ENCODE measurements at places on chromosomes 1 and 21.

DNA sequence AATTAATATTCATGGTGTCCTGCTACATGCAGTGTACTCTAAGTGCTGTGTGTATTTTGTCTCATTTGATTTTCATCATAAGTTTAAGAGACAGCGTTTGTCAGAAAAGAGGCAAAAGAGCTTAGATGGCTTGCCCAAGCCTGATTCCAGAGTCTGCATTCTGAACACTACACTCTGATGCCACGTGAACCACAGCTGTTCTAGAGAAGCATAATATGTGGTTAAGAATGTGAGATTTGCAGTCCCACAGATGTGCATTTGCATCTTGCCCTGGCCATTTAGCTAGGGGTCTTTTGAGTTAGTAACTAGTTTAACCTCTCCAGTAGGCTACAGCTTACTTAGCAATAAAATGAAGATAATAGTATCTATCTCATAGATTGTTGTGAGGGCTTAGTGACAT lies 9.2 kb upstream of the GADD45A start:
- DNase-seq, result no peak

DNA sequence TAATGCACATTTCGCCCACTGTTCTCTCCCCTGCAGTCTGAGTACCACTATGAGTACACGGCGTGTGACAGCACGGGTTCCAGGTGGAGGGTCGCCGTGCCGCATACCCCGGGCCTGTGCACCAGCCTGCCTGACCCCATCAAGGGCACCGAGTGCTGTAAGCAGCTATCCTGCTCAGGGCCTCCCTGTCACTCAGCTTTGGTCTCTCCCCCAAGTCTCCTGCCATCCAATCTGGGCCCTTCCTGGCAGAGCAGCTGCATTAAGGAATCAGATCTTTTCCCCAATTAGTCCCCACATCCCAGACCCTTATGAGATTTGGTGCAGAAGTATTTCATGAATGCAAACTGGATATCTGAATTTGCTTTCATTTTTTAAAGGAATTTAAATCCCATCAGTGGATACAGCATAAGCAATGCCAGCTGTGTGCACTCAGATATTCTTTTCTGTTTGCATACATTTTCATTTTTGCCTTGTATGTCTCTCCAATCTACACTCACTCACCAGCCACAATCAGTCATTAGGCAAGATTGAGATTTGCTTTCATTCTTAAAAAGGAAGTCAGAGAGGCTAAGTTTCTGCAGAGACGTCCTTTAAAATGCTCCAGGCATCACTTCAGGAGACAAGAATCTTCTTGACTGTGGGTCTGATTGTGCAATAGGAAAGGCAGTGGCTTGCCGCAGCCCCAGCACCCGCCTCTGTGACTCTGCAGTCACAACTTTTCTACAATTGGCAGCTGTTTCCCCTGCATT lies 48.1 kb downstream of the ELAPOR1 start:
- peak; percentile 34 for DNase-seq

GRCh38 chr1:44405031-44405797 lies at the start of gene RNF220:
Gene RNF220, plus strand, starts transcription at chr1:44405255.
- DNase-seq, result no peak

GRCh38 chr1:84635429-84635828 lies 54.8 kb downstream of the SSX2IP start:
- DNase-seq, result no peak

GRCh38 chr21:35410123-35410522 lies 361.0 kb upstream of the RUNX1 start:
- DNase-seq, result no peak

DNA sequence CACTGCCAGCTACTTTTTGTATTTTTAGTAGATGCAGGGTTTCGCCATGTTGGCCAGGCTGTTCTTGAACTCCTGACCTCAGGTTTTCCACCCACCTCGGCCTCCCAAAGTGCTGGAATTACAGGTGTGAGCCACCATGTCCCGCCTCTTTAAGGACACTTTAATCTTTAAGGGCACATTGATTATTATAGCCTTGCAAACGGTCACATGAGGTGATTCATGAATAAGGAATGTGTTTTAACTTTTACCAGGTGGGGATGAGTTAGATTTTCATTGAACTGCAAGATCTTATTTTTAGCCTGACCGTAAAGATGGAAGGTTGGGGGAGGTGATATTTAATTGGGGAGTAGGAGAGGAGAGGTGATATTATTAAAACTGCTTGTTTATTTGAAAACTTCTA lies 61.9 kb downstream of the TBCE start:
- DNase-seq, result peak; percentile 31

DNA sequence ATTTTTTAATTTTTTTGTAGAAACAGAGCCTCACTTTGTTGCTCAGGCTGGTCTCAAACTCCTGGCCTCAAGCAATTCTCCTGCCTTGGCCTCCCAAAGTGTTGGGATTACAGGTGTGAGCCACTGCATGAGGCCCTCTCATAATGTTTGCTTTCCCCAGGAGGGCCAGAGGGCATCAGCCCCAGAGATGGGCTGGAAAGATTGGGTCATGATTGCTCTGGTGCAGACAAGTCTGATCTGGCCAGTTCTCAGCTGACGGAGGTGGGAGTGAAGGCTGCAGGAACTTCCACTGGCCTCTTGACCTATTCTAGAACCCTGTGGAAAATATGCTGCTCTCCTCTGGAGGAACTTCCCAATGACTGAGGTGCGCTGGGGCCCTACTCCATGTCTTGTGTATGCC lies 43.4 kb upstream of the RD3 start:
- DNase-seq, result no peak

DNA sequence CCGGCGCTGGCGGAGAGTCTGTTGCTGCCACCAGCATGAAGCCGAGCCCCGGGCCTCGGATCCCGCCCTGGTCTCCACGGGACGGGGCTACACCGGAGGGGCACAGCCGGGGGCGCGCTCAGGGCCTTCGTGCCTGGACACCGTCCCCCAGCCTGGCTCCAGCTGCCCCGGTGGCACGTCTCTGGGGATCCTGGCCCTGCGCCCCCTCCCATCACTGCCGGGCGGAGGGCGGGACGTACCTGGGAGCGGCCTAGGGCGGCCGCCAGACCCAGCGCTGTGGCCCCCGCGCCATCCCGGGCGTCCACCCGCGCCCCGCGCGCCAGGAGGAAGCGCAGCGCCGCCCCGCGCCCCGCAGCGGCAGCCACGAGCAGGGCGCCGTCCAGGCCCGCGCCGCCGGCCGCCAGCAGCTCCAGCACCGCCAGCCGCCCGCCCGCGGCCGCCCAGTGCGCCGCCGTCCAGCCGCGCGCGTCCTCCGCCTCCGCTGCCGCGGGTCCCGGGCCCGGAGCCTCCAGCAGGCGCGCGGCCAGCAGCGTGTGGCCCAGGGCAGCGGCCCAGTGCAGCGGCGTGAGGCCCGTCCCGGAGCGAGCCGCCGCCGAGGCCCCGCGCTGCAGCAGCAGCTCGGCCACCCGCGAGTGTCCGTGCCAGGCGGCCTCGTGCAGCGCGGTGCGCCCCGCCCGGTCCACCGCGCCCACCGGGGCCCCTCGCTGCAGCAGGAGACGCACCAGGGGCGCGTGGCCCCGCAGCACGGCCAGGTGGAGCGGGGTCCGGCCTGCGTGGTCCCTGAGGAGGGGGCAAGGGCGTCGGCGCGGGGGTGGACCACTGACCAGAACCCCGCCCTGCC lies 1.0 kb downstream of the ANKRD65 start:
- no peak for DNase-seq

Measured in urothelium cell line (cell line).